ENCODE measurements at places on chromosomes 3 and 15. TPM values are rescaled to one million over a fixed set of nuclear protein-coding genes. Genes with fewer than 3 reads are reported as not detected.

The ZNF660 gene
- polyA plus RNA-seq: 11.6 TPM

The TMEM108 gene
- polyA plus RNA-seq: 2.0 TPM

The GPR15 gene
- not detected for polyA plus RNA-seq

The TF gene
- polyA plus RNA-seq: 9.1 TPM

The VGLL3 gene
- polyA plus RNA-seq: 4.2 TPM

The TUBGCP4 gene
- 31.8 TPM for polyA plus RNA-seq

The CHST14 gene
- polyA plus RNA-seq: 41.1 TPM

The KLHL6 gene
- 1.9 TPM for polyA plus RNA-seq

The DLEC1 gene
- 1.5 TPM for polyA plus RNA-seq

The PDE12 gene
- 12.4 TPM for polyA plus RNA-seq

The CCDC13 gene
- polyA plus RNA-seq: 1.8 TPM

The SMC4 gene
- 101 TPM for polyA plus RNA-seq

The STAB1 gene
- polyA plus RNA-seq: 33.9 TPM

The GOLGA8O gene
- polyA plus RNA-seq: 1.5 TPM

The PLSCR2 gene
- 1.2 TPM for polyA plus RNA-seq

The FANCD2OS gene
- polyA plus RNA-seq: 0.47 TPM

The ASB14 gene
- polyA plus RNA-seq: 1.3 TPM

The GCNT3 gene
- polyA plus RNA-seq: 0.92 TPM

The SLC30A4 gene
- polyA plus RNA-seq: 9.6 TPM

The DUOXA2 gene
- not detected for polyA plus RNA-seq

The ST3GAL6 gene
- polyA plus RNA-seq: 77.6 TPM
